Activated CD4-positive, alpha-beta T cell treated with anti-CD3 and anti-CD28 coated beads for 24 hours (primary cell): ENCODE measurements at places on chromosomes 2 and 18.

GRCh38 chr2:404581-404980, 116.7 kb upstream of the ALKAL2 start:
- no peak for DNase-seq

DNA sequence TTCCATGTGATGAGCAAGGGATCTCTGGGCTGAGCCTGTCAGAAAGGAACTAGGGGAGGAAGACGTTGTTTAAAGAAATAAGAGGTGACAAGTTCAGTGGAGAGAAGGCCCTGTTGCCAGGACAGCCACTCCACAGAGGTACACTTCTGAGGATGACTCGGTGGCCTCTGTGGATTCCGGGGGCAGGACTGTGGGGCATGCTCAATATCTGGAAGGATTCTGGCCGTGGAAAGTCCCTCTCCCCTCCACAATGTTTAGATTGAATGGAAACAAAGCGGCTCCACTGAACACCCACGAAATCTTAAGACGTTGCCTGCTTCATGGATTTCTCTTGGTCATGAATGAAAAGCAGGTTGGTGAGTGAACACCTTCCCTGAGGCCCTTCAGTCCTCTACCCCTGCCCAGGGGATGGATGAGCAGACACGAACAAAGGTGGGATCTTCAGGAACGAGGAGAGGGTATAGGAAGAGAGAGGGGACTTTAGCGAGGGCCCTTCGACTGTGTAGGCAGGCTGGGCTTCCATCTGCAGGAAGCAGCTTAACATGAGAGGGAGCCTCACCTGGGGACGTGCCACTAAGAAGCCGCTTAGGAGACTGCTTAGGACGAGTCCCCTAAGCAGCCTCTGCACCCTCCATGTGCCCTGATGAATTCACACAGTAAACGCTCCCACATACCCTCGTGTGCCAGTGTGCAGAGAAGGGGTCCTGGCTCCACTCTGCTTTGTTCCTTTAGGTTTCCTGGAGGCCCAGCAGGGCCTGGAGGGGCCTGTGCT, 1.9 kb downstream of the NTSR2 start:
- no peak for DNase-seq

- no peak for DNase-seq
These were observed 628 bp downstream of the CREG2 start for GRCh38 chr2:101386599-101387150.

DNA sequence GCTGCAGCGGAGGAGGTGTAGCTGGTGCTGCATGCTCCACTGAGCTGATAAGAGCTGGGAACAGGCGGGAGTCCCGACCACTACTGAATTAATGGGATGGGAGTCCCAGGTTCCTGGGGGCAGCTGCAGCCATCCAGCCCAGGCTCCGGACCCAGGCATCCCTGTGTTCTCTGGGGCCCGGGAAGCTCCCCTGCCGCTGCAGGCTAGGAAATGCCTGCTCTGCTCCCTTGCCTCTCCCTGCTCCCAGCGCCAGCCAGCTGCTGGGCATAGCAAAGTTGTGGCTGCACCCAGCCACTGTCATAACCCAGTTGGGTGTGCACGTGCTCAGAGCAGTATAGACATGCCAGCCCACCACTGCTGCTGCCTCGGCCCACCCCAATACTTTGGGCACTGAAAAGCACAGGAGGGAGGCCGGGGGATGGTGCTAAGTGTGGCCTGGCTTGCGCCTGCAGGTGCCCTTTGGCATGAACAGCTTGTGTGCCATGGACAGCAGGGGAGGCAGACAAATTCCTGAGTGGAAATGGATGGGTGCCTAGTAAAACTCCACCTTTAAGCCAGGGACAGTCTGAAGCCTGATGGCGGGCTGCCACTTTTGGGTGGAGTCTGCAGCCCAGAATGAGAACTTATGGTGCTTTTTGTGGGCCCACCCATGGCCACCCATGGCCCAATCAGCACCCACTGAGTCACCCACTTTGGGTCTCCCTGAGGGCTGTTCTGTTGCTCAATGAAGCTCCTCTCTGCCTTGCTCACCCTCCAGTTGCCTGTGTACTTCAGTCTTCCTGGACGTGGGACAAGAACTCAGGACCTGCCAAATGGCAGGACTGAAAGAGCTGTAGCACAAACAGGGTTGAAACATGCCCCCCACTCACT, 219.3 kb upstream of the TMEFF2 start:
- DNase-seq: no peak

GRCh38 chr2:21627938-21628337, 504.2 kb downstream of the TDRD15 start:
- no peak for DNase-seq

DNA sequence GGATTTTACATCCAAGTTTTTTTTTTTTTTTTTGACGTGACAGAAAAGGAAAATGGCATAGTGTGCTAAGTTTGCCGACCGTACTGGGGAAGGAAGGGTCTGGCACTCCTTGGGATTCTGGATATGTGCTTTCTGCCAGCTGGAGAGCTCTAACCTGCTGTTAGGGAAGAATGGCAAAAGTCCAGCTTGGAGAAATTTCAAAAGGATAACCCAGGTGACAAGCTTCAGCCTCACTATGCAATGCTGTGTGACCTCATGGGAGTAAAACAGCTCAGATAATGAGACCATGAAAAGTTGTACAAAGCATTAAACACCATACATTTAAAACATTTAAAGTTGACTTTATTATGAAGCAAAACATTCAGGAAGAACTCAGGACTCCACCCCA, 10.3 kb upstream of the GPR45 start:
- no peak for DNase-seq

DNA sequence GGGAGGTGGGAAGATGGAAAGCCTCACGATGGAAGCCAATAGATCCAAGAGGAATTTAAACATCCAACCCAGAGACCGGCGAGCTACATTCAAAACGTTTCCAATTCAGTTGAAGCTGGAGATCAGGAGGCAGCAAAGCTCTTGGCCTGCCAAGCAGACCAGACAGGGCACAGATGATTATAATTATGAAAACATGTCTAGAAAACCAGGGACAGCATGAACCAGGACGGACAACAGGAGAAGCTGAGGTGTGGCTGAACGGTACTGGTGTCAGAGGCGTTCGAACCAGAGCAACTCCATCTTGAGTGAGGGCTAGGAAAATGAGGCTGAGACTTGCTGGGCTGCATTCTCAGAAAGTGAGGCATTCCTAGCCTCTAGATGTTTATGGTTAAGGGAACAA, 102.2 kb upstream of the CCDC150 start:
- no peak for DNase-seq

DNA sequence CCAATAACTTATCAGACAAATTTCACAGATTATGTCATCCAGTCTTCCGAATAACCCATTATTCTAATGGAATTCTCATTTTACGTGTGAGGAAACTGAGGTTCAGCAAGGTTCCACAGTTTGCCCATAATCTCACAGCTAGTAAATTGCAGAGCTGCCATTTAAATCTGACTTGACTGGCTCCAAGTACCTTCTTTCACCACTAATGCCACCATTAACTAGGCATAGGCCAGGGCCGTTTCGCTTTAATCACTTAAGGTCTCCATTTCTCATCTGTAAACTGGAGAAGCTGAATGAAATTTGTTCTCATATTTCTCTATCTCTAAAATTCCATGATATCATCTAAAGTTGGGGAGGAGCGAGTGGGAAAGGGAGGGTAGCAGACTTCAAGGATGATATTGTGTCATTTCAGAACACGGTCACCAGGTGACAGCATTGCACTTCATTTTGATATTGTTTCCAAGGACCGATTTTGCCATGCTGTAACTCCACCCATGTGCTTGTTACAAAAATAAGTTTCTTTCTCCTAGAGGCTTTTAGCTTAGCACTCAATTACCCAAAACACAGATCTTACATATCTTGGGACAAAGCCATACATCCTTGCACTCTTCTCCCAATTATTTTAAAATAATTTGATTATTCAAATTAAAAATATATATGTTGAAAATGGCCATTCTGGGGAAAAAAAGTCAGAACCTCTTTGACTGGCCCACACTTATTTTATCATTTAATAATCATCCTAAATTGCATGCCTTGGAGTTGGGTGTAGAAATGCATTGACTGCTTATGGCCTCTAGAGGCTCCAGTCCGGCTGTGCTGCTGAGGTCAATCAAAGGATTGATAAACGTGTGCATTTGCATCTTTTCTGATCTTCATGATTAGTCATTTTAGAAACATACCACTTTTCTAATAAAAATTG, 123.8 kb downstream of the AKAIN1 start:
- no peak for DNase-seq

DNA sequence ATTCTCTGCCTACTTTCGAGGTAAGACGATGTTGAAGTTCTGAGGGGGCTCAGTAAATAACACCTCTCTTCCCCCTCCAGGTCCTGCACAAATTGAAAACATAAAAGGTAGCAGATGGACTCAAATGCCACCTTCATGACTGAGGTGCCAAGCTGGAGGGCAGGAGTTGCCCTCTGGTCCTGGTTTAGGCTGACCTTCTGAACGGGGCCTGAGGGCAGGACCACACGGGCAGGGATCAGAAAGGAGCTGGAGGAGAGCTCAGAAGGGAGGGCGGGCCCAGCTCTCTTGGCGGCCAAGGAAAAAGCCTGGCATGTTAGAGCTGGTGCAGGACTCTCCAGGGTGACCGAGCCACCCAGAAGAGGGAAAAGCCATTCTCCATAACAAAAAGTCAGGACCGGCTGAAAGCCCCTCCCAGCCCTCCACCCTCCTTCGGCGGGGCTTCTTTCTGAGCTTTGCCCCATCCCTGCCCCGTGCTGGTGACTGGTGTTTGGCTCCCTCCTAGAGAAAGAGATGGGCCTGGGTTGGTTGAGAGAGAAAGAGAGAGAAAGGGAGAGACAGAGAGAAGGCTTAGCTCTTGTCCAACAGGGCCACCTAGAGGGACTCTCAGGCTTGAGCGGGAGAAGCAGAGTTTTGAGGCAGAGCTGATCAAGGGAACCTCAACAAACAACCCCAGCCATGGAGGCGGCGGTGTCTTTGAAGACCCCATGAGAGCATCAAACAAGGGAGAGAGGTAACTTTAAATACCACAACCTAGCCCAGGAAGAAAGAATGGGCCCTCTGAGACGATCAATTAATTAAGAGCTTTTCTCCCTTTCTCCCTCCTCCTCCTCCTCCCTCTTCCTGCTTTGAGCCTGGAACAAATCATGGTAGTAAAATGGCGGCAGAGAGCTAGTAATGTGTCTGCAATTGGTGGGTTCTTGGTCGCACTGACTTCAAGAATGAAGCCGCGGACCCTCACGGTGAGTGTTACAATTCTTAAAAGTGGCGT, 50.8 kb downstream of the WIPF1 start:
- peak; percentile 8 for DNase-seq

GRCh38 chr2:183072177-183072576, 6.4 kb upstream of the DUSP19 start:
- no peak for DNase-seq
